ENCODE measurements at places on chromosomes 6 and 20. TPM values are rescaled to one million over a fixed set of nuclear protein-coding genes. Genes with fewer than 3 reads are reported as not detected.

Gene SMLR1
- not detected for total RNA-seq

Gene RAB32
- total RNA-seq = 89.6 TPM

Gene CYP24A1
- total RNA-seq = not detected

Gene TRIM31
- not detected for total RNA-seq

Gene FBXO30
- total RNA-seq = 4.1 TPM

Gene PTGIS
- 0.98 TPM for total RNA-seq

Gene TMEM74B
- total RNA-seq = not detected

Gene FBXL4
- 7.3 TPM for total RNA-seq

Gene FRK
- total RNA-seq = 1.6 TPM

Gene CALHM4
- total RNA-seq = not detected

Gene CFAP61
- 0.25 TPM for total RNA-seq

Gene MYB
- 1.5 TPM for total RNA-seq

Gene TXLNB
- total RNA-seq = not detected

Gene GGTLC1
- total RNA-seq = not detected

Gene MRPS18A
- total RNA-seq = 59.8 TPM

Gene OPN5
- total RNA-seq = not detected

Gene OTOR
- total RNA-seq = not detected

Gene RAB44
- not detected for total RNA-seq

Gene PAK5
- total RNA-seq = not detected

Gene GPRC6A
- not detected for total RNA-seq

Gene KHDC1L
- 0.33 TPM for total RNA-seq

Gene ZBTB12
- 2.4 TPM for total RNA-seq

Gene TRERF1
- 3.2 TPM for total RNA-seq

Gene GTSF1L
- total RNA-seq = not detected

Gene REM1
- not detected for total RNA-seq

Gene HNF4A
- not detected for total RNA-seq

Gene RPL10A
- 1,898 TPM for total RNA-seq

Gene SLC17A3
- 0.89 TPM for total RNA-seq

Measured in mesangial cell (primary cell).